ENCODE measurements at places on chromosomes 2 and 18.

GRCh38 chr2:171271971-171272436 is 111.3 kb upstream of the TLK1 start:
- no peak for DNase-seq

GRCh38 chr2:208363485-208363884 is 43.1 kb upstream of the PTH2R start:
- DNase-seq, result no peak

DNA sequence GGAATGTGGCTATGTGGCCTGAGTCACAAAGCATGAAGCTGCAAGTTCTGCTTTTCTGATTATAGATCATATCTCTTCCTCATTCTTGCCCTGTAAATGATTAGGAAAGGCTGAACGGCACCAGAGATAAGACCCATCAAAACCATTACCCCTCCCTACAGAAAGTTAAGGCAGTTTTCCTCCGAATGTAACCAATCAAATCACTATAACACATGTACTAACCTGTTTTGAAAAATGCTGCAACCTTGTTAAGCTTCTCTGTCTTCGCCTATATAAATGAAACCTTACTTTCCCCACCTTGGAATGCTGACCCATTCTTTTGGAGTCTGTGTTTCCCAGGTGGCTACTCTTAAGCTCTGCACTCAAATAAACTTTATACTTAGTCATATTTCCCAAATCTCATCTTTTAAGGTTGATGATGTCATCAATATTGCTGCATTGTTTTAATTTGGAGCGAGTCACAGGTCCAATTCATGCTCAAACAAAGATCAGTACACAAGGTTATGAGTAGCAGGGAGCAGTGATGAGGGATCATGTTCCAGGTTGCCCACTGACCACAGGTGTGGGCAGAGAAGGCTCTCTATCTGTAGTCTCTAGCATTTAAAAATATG is 662.3 kb downstream of the IRS1 start:
- no peak for DNase-seq

GRCh38 chr2:135913727-135914365 is 37.6 kb upstream of the MCM6 start:
- no peak for DNase-seq

DNA sequence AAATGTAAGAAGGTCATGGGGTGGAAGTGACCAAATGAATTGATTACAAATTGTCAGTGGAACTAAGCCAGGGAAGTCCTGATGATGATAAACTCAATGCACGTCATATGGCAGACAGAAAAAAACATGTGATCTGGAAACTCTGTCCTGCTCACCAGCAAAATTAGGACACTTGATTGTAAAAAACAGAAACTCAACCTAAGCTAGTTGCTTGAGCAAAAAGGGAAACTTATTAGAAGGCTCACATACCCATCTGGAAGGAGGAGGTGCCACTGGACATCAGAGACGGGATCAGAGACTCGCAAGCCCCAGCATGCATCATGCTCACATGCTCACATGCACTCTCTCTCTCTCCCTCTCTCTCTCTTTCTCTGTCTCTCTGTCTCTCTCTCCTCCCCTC is 96.8 kb downstream of the SP3 start:
- no peak for DNase-seq

DNA sequence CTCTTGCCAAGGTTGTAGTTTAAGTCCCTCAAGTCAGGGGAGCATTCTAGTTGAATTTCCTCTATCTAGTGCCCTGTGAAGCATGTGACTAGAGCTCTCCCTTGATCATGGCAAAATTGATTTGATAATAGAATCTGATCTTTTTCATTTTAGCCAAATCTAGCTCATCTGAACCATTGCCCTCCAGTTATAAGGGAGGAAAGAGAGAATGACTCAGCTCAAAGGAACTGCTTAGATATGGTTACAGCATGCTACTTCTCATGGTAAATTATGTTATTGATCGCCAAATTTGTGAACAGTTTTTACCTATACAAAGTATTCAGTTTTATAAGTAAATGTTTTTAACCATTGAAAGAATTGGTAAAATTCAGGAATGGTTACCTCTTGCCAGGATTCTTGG is 100.8 kb downstream of the GPR39 start:
- no peak for DNase-seq

DNA sequence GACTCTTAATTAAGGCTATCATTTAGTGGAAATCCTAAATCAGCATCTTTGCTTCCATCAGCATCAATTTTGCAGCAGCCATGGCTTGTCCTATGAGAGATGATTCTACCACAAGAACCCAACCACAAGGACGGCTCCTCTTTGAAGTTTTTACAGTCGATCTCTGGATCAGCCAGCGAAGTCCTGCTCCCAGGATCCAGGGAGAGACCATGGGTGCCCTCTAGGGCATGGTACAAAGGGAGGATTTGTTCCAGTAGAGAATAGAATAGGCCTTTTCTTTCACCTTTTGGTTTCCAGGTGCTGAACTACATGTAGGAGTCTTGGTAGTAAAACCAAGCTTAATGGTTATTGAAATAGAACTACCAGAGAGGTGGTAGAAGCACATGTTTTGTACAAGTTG is 52.7 kb downstream of the TMEM200C start:
- DNase-seq, result no peak

GRCh38 chr2:131156452-131157149 is 51.5 kb downstream of the PLEKHB2 start:
- no peak for DNase-seq

- no peak for DNase-seq
These were observed 55.8 kb downstream of the TSN start for GRCh38 chr2:121810959-121811853.

- no peak for DNase-seq
These were observed 195.9 kb upstream of the CYRIA start for GRCh38 chr2:16861530-16861929.

- DNase-seq, result no peak
These were observed 322.3 kb upstream of the VWC2L start for GRCh38 chr2:214088536-214088935.

- no peak for DNase-seq
These were observed 543.7 kb downstream of the SUCLG1 start for GRCh38 chr2:83915381-83915780.

GRCh38 chr2:128374001-128374710 is 55.5 kb upstream of the HS6ST1 start:
- DNase-seq, result no peak

DNA sequence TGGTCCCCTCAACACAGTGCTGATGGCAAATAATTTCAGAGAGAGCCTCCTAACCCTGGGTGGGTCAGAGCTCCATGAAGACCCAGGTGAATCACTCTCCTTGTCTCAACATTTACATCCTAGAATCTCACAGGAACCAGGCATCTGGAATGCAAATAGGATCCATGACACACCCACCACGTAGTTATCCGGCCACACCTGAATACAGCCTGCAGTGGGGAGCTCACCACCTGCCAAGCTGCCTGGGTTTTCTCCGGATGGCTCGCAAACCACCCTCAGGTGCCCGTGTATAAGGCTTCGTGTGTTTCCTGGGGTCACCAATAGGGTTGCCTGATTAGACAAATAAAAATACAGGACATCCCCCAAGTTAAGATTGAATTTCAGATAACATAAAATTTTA is 9.9 kb downstream of the CHST10 start:
- DNase-seq, result no peak

DNA sequence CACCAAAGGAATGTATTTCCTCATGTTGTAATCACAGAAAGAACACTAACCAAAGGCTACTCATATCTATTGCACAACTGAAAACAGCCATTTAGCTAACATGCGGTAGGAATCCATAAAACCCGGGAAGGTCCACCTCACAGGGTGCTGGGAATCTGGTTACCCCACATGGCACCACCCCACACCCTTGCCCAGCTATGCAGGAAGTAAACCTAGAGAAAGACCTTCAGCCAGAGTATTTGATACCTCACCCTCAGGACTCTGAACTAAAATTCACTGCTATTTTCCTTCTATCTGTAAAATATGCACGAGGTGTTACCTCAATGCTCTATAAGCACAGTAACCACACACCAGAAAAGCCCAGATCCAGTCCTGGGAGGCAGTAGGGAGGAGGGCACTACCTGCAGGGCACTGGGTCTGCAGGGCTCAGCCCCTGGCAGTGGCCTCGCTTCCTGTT is 45.8 kb downstream of the PTPN2 start:
- DNase-seq, result no peak

GRCh38 chr2:161250864-161251436 is 57.3 kb upstream of the PSMD14 start:
- DNase-seq, result no peak

GRCh38 chr2:20156836-20157192 is 68.1 kb downstream of the SDC1 start:
- DNase-seq, result no peak

DNA sequence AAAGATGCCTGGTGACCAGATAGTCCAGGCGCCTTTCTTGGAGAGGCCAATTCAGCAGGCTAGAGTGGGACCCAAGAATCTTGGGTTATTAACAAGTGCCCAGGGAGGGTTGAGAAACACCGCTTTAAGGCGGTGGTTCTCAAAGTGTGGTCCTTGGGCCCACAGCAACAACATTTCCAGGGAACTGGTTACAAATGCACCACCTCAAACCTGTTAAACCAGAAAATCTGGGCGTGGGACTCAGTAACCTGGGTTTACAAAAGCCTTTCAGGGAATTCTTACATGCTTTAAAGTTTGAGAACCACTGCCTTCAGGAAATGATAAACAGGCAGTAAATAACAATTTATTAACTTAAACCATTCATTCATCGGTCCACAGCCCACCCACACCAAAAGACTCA is 92.5 kb downstream of the SP3 start:
- DNase-seq, result no peak

DNA sequence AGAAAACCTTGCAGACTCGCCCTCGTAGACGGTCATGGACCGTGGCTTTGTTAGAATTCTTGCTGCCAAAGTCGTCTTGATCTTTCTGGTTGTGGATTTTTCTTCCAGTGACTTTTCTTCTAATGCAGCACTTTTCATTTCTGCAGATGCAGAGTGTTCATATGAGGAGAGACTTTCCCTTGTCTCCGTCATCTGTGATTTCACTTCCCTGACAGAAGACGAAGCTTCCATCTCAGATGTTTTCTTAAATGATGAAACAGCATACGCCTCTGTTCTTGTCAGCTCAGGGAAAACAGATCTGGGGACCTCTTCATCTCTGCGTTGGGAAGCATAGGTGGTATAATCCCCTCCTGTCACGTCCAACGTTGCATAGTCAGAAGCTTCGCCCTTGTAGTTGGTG is 50.9 kb downstream of the PLEKHA3 start:
- no peak for DNase-seq

- DNase-seq, result no peak
These were observed 81.3 kb downstream of the KCNF1 start for GRCh38 chr2:10993001-10993481.

DNA sequence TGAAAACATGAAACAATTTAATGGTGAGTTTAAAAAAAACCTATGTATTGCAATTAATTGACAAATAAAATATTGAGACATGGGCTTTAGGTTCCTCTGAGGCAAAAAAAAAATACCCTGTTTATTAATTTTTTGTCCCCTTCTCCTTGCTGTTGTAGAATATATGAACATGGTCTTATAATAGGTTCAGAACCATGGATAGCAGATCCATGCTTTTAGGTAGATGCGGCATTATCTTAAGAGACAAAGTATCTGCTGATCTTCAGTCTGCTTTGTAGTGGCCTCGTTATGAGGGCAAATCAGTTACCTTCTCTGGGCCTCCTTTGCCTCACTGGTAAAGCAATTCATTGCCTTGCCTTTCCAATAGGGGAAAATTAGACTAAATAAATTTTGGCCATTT is 850.7 kb downstream of the NRXN1 start:
- DNase-seq, result no peak

DNA sequence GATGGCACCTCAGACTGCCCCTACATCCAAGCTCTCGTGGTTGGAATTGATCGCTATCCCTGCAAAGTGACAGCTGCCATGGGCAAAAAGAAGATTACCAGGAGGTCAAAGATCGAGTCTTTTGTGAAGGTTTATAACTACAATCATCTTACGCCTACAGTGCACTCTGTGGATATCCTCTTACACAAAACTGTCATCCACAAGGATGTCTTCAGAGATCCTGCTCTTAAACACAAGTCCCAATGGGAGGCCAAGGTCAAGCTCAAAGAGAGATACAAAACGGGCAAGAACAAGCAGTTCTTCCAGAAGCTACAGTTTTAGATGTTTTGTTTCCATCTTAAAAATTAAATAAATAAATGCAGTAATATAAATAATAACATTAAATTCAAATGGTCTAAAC is 45.4 kb downstream of the INO80D start:
- no peak for DNase-seq

- no peak for DNase-seq
These were observed 23.9 kb downstream of the CTLA4 start for GRCh38 chr2:203891474-203891873.

GRCh38 chr2:146997488-146997887 is 847.3 kb upstream of the ACVR2A start:
- no peak for DNase-seq

DNA sequence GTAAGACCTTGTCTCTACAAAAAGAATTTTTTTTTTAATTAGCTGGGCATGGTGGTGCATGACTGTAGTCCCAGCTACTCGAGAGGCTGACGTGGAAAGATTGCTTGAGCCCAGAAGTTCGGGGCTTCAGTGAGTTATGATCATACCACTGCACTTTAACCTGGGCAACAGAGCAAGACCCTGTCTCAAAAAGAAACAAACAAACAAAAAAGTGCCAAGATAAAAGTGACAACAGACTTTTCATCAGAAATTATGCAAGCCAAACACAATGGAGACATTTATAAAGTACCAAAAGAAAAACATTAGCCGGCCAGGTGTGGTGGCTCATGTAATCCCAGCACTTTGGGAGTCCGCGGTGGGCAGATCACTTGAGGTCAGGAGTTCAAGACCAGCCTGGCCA is 26.7 kb downstream of the HADHA start:
- no peak for DNase-seq

- DNase-seq, result no peak
These were observed 9.4 kb downstream of the MTERF4 start for GRCh38 chr2:241092677-241093076.

DNA sequence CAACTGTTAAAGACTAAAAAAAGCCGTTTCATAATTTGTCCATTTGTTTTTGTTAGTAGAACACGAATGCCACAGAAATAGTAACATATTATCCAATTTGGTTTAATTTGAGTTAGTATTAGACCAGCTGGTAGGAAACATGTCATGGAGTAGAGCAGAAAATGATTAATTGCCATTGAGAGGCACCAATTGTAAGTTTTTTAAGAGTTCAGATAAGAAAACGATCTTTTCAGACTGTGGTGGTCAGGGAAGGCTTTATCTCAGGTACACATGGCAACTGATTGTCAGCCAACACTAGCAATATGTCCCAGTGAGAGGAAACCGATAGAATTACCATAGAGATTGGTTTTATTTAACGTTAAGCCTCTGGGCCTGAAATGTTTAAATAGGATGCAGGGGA is 438.2 kb upstream of the MAP2 start:
- DNase-seq, result no peak

GRCh38 chr18:61963705-61964104 is 70.9 kb upstream of the RNF152 start:
- DNase-seq, result no peak

GRCh38 chr2:218458598-218458997 is 39.7 kb downstream of the VIL1 start:
- no peak for DNase-seq

DNA sequence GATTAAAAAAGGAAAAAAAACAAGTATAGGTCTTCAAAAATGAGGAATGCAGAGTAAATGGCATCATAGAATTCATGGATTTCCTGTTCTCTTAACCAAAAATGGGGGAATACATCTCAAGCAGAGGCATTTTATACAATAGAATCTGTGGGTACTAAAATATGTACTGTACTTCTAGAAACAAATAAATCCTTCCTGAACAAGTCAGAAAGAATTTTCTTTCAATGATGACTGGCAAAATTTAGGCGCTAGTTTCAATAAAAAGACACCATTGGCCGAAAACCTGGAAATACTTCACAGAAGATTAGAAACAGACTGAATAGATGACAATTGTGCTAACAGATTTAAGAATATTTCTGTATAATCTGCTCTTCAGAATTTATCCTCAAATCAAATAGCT is 15.1 kb downstream of the TRAK2 start:
- DNase-seq, result no peak
